ENCODE measurements at places on chromosomes 5 and 9.

DNA sequence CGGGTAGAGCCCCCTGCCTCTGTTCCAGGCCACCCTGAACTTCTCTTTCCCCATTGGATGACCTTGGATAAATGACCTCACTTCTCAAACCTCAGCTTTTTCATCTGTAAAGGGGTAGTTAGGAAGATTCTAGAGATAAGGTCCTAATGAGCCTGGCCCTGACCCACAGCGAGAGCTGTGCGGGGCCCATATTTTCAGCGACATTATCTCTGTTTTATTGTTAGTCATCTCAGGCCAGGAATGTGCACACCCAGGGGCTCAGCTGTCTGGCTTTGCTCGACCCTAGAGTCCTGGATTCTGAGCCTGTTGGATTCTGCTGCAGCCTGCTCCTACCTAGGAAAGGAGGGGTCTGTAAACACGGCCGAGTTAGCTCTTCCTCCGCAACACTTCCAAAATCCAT is 81.2 kb upstream of the LMX1B start:
- DNase-seq = no peak

- no peak for DNase-seq
Observed at GRCh38 chr9:95385521-95385920, 68.0 kb upstream of the FANCC start.

- DNase-seq = no peak
Observed at GRCh38 chr5:5586721-5587120, 164.2 kb downstream of the ICE1 start.

DNA sequence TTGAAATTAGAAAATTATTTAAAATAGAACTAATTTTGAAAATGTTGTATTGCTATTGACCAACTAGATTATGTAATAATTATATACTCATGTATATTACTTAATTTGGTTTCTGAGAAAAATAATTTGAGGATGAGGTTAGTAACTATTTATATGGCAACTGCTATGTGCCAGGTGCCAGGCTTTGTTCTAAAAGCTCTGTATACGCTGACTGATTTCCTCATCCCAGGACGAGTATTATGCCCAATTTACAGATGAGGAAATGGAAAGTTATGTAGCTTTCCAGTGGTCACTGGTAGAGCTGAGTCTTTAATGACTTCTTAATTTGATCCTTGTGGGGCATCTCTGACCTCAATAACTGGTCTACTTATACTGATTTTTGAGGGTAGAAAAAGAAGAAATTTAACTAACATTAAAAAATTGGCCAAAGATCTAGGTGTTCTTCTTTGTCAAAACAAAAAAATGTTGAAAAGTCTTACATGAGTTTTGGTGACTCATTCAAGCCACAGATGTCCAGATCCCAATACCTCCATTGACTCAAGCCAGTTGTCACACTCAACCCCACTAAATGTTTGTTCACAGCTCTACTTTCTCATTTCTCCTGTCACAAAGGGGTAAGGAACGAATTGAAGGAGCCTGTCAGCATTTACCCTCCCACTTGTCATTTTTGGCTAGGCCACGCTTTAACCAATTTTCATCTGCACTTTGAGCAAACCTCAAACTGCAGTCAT is 228.1 kb upstream of the MEF2C start:
- no peak for DNase-seq

DNA sequence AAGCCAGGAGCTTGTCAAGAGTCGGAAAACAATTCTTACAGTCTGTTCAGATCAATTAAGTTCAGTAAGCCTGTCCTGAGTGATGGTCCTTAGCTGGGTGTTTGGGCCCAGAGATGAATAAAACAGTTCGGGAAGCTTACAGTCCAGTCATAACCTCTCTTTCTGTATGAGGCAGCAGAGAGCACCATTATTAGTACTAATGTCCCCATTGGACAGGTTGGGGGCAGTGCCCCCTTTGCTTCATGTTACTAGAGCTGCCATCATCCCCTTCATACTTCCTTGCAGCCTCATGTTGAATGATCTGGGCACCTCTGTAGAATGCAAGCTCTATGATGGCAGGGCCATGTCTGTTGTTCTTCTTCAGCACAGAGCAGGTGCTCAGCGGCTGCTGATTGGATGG is 9.8 kb downstream of the DOCK2 start:
- DNase-seq = no peak

- DNase-seq = no peak
Observed at GRCh38 chr5:105530716-105531261, 1968.2 kb upstream of the NUDT12 start.

DNA sequence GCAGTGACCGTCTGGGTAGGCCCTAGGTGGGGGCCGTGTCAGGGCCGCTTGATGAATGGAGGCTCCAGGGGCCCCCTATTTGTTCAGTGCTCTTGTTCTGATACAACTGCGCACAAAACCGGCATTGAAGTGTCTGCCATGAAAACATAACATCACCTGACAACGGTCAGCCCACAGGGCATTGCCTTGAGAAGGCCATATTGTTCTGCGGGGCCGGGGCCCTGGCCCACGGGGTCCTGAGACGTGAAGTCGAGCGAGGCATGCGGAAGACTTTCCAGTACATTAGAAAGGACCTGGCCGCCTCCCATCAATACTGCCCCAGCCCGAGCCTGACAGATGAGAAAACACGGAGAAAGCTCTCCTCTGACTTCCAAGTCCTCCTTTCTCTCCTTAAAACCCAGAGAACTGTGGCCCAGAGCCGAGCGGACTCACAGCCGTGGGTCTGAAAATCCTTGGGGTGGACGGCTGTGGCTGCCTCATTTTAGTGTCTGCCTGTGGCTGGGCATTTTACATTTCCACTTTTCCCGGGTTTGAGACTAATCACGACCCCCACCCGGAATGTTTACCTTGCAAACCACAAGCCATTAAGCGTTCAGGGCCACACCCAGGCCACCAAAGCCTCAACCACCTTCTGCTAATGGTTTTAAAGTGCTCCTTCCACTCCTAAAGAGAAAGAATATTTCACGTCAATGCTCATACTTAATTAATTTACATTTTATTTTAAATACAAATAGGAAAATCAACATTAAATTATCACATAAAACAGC is 391.0 kb upstream of the IRX2 start:
- DNase-seq = no peak

GRCh38 chr9:93354451-93354850 is 97.0 kb upstream of the FAM120A start:
- DNase-seq = no peak

DNA sequence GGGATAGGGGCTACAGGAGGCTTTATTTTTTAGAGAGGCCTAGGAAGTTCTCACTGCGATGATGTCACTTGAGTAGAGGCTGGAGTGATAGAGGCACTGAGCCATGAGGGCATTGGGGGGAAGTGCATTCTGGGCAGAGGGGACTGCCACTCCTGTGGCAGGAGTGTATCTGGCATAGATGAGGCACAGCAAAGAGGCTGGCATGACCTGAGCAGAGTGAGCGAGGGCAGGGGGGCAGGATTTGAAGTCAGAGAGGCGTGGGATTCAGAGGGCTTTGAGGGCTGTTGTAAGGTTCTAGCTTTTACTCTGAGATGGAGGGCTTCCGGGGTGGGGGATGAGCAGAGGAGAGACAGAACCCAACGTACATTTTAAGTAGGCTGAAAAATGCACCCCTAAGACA is 91.9 kb upstream of the SH3PXD2B start:
- no peak for DNase-seq

DNA sequence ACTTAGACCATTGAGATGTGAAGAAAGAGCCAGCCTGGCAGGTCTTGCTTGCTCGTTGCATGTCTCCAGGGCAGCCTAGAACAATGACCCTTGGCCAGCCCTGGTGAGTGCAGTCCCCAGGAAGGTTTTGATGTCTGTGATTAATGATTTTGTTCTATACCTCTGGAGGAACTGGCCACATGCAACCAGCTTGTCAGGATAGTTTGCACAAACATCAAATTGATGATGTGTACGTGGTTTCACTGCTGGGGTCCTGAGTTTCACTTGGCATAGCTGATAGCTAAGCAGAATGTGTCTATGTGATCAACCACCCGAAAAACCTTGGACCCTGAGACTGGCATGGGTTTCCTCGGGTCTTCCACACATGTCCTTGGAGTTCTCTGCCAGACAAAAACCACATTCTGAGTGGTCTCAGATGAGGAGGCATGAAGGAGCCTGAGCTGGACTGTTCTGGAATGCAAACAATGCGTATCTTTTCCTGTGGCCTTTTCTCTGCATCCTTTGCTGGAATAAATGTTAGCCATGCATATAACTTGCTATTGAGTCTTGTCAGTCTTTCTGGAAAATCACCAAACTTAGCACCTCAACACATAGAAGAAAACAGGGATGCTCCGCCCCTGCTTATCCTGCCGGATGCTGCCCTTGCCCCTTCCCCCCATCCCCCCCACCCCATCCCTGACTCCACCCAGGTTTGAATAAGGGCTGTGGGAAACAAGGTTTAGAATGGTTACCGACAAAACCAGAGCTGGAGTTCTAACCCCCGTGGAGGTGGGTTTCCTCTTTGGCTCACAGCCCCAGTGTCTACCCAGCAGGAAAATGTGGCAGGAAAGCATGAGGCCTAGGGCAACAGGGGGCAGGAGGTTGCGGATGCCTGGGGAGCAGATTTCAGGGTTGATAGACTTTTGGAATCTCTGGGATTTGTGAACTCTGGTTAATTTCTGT is 50.1 kb upstream of the ANKRD33B start:
- DNase-seq = peak; percentile 96

DNA sequence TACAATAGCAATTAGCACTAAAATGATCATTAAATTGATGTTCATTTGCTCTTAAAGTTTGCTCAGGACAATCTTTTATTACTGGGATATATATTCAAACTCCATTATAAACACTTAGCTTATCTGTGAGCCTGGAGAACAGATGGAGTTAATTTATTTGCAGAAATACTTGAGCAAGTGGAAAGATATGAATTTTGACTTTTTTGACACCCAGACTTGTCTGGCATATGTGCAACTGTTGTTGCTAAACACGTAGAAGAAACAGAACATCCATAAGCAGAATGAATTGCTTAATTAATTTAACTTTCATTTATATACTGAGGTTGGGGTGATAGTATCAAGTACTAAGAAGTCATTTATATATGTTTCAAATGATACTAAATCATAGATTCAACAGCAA is 820.7 kb upstream of the TYRP1 start:
- no peak for DNase-seq

DNA sequence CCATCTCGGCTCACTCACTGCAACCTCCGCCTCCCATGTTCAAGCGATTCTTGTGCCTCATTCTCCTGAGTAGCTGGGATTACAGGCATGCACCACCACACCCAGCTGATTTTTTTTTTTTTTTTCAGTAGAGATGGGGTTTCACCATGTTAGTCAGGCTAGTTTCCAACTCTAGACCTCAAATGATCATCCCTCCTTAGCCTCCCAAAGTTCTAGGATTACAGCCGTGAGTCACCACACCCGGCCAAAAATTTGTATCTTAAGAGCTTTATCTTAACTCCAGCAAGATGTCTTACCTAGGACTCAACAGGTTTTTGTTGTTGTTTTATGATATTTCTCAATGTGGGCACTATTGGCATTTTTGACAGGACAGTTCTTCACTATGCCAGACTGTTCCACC is 27.9 kb downstream of the LYRM7 start:
- no peak for DNase-seq

- peak; percentile 67 for DNase-seq
Observed at GRCh38 chr9:17005056-17005823, 129.6 kb upstream of the CNTLN start.

- DNase-seq = no peak
Observed at GRCh38 chr9:133050781-133051180, 11.0 kb upstream of the CEL start.

DNA sequence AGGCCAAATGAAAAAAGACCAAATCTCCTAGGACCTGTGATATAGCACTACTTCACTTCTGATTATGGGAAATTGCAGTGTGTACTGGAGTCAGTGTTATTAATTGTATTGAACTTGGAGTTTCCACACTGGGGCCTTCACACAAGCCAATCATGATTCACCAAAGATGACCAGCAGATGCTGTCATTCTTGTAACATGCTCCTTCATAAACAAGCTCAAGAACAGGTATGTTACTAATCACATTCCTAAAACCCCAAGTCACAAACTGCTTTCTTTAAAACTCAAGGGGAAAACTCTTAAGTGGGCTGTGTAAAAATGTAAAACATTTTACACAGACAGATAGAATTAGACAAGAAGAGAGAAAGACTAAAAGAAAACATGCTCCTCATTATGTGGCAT is 5.6 kb downstream of the KLHL3 start:
- no peak for DNase-seq

DNA sequence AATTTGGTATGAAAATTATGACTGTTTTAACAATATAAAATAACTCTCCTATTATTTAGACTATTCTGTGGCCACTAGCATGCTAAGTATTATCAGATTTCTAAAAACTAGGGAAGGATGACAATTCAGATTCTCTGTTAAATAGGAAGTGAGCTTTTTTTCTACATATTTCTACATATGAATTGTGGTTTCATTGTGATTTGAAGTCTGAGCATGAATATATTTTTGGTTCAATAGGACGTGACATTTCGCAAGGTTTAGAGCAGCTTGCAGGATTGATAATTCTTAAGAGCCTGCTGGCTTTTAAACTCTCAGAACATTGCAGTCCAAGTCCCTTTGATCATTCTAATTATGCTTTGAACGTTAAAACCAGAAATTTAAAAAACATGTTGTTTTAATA is 82.9 kb downstream of the ADGRV1 start:
- no peak for DNase-seq

- no peak for DNase-seq
Observed at GRCh38 chr5:38938424-38938823, 92.6 kb downstream of the OSMR start.

- no peak for DNase-seq
Observed at GRCh38 chr9:114538241-114538640, 33.0 kb upstream of the WHRN start.

- no peak for DNase-seq
Observed at GRCh38 chr9:99231711-99232110, 9.6 kb downstream of the SEC61B start.
